ENCODE measurements at places on chromosomes 3 and 15. TPM values are rescaled to one million over a fixed set of nuclear protein-coding genes. Genes with fewer than 3 reads are reported as not detected.

DNA sequence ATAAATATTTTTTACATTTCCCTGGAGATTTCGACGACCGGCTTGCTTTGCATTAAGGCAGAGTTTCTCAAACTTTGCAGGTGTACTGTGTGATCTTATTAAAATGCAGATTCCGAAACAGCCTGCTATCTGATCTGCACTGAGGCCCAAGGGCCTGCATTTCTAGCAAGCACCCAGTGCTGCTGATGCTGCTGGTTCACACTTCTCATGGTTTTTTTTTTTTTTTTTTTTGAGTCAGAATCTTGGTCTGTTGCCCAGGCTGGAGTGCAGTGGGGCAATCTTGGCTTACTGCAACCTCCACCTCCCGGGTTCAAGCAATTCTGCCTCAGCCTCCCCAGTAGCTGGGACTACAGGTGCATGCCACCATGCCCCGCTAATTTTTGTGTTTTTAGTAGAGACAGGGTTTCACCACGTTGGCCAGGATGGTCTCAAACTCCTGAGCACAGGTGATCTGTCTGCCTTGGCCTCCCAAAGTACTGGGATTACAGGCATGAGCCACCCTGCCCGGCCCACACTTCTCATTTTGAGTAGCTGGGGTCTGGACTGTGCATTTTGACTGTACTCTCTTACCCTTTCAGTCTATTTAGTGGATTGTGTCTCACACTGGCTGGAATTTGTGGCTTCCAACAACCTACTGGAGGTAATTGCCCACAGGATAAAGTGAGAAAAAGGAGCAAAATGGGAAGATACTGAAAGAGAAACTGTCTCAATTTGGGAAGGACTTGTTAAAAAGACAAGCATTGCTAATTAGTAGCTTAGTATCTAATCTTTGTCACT, 94.1 kb downstream of the ITPR1 start:
- DNase-seq: no peak

The ISLR gene
- total RNA-seq: 0.68 TPM

DNA sequence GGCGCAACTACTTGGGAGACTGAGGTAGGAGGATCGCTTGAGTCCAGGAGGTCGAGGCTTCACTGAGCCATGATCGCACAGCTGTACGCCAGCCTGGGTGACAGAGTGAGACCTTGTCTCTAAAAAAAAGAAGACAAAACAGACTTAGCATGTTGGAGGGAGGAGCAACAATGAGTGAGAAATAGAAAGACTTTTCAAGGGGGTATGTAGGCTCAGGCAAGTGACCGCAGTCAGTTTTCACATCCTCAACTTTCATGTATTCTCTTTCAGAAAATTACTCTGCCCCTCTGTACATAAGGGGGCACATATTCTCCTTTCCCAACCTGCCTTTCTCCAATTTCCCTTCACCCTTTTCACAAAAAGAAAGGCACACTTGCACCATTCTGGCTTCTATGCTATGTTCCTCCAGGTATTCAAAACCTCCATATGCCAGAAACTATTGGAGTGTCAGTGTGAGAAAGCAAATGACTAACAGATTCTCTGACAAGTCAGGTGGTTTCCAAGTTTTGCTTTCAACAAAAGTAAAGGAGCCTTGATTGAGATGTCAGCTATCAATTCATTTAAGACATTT, 7.6 kb downstream of the NSUN3 start:
- DNase-seq: no peak

The SLC22A13 gene
- 0.21 TPM for total RNA-seq

The RGMA gene
- total RNA-seq: 85.1 TPM

The CHRNA5 gene
- total RNA-seq: 46.9 TPM

The GASK1A gene
- total RNA-seq: 10.3 TPM

The RETNLB gene
- total RNA-seq: not detected

The DUOX1 gene
- total RNA-seq: 0.30 TPM

- no peak for DNase-seq
Measured at GRCh38 chr15:93610944-93611343, 521.9 kb upstream of the RGMA start.

- no peak for DNase-seq
Measured at GRCh38 chr15:40843261-40843884, 475 bp upstream of the SPINT1 start.

The PAK6 gene
- total RNA-seq: 0.90 TPM

DNA sequence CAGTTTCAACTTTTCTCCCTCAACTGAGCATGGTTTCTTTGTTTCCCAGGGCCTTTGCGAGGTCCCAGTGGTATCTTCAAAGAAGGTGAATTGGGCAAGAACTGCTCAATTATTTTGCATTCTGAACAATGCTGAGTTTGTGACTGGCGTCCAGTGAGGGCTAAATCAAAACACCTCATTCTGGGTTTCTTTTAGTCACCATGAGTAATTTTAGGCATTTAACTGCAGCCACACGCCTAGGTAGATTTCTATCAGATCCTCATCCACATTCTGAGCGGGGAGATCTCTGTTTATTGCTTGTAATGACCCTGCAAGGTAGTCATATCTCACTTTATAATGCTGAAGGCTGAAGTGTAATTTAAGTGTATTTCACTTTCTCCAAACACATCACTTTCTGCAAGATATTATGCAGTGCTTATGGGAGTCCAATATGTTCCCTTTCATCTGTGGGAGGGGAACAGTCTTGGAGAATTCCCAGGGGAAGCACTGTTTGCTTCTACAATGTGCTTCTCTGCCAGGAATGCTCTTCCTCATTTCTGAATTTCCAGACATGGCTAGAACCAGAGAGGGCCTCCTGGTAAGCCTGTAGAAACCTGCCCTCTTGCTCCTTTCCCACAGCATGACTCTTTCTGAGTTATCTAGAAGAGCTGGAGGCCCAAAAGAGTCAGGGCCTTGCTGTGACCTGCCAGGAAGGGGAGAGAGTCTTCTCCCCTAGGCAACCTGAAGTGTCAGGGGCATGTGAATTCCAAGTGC, 91.7 kb downstream of the FRMD4B start:
- DNase-seq: no peak

The LRRN1 gene
- 57.9 TPM for total RNA-seq

The NMNAT3 gene
- total RNA-seq: 0.95 TPM

The IQCH gene
- total RNA-seq: 21.0 TPM

- no peak for DNase-seq
Measured at GRCh38 chr3:149247929-149248691, 26.5 kb upstream of the CP start.

- no peak for DNase-seq
Measured at GRCh38 chr3:150061288-150062024, 90.8 kb upstream of the PFN2 start.

The ATP8B4 gene
- total RNA-seq: 2.7 TPM

DNA sequence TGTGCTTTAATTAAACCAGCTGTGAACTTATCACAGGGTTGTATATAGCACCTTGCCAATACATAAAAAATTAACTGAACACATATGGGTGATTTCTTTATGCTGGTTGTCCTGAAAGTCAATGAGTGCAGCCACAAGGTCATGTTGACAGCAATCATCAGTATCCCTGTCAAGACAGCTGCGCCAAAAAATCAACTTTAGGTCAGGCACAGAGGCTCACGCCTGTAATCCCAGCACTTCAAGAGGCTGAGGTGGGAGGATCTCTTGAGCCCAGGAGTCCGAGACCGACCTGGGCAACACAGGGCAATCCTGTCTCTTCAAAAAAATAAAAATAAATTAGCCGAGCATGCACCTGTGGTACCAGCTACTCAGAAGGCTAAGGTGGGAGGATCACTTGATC, 707.3 kb downstream of the SI start:
- DNase-seq: no peak

GRCh38 chr3:42658771-42659390, 5.4 kb downstream of the ZBTB47 start:
- DNase-seq: no peak

The ATP13A5 gene
- total RNA-seq: not detected

- DNase-seq: no peak
Measured at GRCh38 chr3:152235709-152236298, 32.9 kb upstream of the MBNL1 start.

The ADIPOQ gene
- total RNA-seq: not detected

The PHLDB2 gene
- total RNA-seq: 12.8 TPM

- DNase-seq: no peak
Measured at GRCh38 chr15:57288926-57289580, 87.3 kb upstream of the CGNL1 start.

DNA sequence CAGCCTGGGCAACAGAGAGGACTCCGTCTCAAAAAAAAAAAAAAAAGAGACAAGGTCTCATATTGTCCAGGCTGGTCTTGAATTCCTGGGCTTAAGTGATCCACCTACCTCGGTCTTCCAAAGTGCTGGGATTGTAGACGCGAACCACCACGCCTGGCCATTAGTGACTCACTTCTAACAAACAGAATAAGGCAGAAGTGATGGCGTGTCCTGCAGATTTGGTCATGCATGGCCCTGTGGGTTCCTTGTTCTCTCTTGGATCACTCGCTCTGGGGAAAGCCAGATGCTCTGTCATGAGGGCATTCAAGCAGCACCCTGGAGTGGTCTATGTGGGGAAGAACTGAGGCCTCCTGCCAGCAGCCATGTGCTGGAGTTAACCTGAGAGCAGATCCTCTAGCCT, 27.4 kb upstream of the TJP1 start:
- DNase-seq: no peak

DNA sequence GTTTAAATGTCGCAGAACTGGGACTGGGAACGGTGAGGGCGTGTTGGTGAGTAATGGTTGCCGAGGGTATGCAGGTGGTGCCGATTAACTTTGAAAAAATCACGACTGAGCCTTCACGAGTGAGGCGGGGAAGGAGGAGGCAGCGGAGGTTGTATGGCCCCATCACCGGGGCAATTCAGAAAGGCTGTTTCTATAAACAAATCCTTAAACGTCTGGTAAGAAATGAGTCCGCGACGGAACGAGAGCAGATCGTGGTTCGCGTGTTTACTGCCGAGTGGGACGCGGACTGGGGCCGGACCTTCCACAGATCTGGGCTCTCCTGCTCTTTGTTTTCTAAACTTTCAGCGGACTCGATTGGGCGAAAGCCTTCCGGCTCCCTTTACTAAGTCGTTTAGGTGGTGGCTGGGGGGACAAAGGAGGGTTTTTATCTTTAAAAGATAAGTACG, 2.7 kb downstream of the IGF1R start:
- DNase-seq: peak; percentile 48

GRCh38 chr3:148896062-148896461, 31.0 kb downstream of the CPA3 start:
- no peak for DNase-seq

The NPTN gene
- total RNA-seq: 84.4 TPM

GRCh38 chr3:134029734-134030378, at the start of gene SLCO2A1:
TSS of gene SLCO2A1 (minus strand) at chr3:134029925. CDS start at chr3:134029802, 123 bp downstream.
- DNase-seq: peak; percentile 77

DNA sequence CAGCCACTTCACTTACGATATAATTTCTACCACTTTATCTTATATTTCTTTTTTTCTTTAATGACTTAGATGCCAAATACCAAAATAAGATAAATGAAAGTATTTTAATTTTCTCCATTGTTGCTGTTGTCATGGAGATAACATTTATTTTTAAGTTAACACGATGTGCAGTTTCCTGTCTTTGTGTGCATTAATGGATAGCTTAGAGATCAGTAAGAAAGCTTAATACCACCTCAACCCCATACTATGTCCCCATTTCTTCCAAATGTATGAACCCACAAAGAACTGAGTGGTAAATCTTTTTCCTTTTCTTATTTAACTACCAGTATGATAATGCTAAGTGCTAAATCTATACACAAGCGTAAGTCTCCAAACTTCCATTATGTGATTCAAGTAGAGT, 17.1 kb downstream of the PCNP start:
- DNase-seq: no peak

The SLC2A2 gene
- not detected for total RNA-seq

GRCh38 chr15:90618330-90619125, 88.8 kb downstream of the CRTC3 start:
- DNase-seq: no peak

DNA sequence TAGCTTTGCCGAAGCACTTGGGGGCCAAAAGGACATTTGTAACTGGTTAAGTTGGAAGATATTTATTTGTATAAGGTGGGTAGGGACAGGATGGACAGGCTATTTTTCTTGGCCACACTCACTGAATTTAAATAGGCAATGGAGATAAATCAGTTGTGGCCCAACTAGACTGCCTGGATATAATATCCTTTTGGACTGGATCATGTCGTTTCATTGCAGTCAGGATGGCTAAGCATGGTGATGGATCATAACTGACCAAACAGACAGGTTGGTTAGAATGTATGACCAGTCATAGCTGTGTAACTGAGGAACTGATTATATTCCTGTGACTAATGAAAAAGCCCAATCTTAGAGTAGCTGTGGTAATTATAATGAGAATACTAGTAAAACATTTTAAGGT, 284.0 kb downstream of the LPP start:
- no peak for DNase-seq

The LAMB2 gene
- 75.4 TPM for total RNA-seq

DNA sequence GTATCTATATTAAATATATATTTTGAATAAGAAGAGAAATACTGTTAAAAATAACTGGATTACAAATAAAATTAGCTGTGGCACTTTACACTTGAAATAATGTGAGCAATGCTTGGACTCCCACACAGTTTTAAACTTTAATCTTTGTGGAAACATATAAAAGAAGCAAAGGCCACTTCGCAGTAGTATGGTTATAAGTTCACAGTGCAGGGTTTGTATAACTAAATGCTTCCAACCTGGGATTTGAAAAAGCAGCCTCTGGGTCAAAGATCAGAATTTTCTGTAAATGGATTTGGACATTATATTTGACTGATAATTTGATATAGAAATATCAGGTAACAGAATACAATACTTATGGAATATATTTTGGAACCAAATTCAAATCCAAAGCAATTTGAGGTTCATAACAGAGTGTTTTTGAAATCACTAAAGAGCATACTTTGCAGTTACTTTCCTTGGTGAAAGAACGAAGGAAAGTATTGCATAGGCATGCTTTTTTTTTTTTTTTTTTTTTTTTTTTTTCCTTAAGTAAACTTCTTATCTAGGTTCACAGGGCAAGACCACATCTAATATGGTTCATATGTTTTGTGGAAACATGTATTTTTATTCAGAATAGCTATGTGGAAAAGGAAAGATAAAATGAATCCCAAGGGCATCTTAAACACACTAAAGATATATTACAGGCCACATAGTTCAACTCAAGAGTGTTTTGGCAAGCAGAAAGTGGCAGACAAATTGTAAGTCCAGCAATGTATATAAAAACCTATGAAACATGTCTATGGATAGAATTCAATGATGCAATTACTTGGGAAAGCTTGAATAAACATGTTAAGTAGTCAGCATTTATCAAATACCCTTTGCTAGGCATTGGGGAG, 47.1 kb upstream of the SGO1 start:
- DNase-seq: no peak

- DNase-seq: no peak
Measured at GRCh38 chr3:71262364-71263265, 320.9 kb downstream of the FOXP1 start.

DNA sequence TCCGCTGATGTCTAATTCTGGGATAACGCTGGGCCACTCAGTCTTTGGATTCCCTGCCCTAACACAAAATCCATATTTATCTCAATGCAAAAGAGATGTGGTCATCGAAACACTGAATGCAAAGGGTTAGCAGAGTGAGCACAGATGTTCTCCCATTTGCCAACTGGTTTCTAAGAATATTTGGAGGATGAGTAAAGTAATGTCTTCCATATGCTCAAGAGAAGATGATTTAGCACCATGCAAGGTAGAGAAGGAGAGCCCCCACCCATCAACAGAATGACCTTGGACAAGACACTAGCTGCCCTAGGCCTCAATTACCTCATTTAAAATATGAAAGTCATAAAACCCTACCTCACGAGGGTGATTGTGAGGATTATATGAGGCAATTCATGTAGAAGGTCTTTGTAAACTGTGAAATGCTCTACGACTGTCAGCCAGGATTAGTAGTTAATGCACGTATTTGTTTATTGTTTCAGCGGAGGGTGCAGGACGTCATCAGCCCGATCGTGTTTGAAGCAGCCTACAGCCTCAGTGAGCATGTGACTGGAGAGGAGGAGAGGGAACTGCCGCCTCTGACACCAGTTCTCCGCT, 232.9 kb upstream of the CTDSPL start:
- DNase-seq: no peak

The MAP6D1 gene
- 12.4 TPM for total RNA-seq
